ENCODE measurements at places on chromosomes 2 and 18.

- DNase-seq, result no peak
Measured at GRCh38 chr2:134906726-134907125, 11.9 kb upstream of the CCNT2 start.

GRCh38 chr2:187976986-187977333, 314.7 kb upstream of the GULP1 start:
- no peak for DNase-seq

DNA sequence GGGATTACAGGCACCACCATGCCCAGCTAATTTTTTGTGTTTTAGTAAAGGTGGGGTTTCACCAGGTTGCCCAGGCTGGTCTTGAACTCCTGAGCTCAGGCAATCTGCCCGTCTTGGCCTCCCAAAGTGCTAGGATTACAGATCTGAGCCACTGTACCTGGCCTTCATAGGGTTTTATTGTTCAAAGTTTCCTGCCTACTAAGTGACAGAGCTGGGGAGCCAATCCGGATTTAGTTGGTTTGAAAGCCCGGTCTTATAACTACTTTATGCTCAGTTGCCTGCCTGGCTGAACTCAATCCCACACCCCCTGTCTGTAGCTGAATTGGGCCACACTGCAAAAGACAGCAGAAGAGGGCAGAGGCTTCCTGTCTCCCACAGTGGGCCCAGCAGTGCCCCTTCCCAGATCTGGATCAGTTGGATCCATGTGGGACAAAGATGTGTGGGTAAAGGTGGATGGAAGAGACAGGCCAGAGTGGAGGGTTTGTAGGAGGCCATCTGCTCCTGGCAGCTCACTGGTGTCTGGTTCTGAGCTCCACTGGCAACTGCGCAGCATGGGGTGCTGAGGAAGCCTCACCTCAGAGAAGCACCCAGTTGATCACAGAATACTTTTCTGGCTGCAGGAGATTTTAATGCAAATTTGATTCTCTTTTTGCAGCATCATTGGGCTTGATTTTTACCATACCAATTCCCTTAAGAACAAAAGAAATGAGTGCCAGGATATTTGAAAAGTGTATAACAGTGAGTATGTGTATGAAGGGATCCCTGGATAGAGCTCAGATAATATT, 144.9 kb downstream of the DDX1 start:
- no peak for DNase-seq

DNA sequence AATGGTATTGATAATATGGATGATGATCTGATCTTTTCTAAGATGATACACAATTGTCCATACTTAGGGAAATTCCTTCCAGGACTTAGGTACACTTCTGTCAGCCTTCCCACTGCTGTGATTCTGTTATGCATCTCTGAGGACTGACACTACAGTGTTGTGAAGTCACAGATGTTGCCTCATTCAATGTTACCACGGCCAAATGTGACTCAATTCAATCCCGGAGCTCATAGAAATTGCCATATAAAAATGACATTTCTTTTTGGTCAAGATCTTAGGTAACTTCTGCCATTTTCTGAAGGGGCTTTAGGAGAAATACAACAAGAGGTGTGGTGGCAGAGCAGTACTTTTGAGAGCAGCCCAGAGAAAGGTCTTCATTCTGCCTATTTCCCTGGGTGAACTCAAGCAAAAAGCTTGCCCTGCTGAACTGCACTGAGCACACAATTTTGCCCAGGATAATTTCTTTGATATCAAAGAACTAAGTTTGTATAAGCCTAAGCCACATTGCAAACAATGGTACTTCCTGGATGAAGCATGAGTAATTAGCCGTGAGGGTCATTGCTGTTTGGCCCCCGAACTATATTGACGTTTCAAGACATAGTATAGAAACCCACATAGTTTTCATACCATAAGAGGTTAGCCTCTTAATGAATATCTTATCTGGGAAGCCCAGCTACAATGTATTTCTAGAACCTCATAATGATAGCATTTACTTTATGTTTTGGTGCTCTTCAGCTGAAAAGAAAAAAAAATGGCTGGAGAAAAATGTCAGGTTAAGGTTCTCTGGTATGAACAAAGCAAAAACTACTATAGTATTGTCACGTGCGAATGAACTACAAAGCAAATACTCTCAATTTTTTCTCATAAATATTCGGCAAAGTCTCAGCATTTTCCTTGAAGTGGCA, 437.4 kb downstream of the MEIS1 start:
- DNase-seq, result no peak

DNA sequence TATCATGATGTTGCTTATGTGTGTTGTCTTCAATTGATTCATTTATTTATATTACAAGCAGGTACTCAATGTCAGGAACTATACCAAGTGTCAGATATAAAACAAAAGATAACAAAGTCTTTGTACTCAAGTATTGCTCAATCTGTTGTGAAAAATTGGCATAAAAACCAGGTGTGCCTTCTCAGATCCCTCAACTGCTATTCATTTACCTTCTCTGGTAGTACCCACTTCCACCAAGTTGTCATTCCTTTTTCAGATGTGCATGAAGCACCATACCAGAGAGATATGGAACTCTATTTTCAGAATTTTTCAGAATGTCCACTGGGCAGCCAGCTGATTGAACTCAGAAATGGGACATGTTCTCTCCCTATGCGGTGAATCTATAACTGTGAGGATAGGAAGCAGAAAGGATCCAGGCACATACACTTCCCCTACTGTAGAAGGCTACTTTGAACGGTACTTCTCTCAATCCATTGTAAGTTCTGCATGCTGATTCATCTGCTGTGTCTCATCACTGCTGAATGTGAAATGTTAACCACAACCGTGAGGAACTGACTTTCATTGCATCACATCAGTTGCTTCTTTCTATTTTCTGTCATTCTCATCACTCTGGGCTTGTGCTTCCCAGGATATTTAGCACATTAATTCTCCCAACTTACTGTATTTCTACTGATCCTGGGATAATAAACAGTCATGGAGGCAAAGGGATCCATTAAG, 1621.3 kb downstream of the SUCLG1 start:
- DNase-seq, result no peak

- no peak for DNase-seq
Measured at GRCh38 chr2:111703759-111704158, 180.2 kb downstream of the ANAPC1 start.

DNA sequence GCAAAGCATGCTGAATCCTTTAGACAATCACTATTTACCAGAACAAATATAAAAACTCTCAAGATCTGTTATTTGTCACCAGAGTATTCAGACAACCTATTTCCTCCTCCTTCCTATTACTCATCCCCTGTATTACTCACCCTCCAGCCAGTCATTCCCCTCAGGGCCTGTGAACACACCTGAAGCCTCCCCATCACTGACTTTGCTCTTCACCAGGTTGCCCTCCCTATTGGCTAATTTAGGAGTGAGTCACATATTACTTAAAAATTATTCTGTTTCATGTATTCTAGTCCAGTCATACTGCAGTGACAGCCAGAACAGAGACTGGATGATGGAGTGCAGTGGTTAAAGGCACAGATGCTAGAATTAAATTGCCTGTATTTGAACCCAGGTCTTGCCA, 3.7 kb upstream of the ATG16L1 start:
- DNase-seq, result no peak

- no peak for DNase-seq
Measured at GRCh38 chr2:73272270-73272669, 12.0 kb downstream of the FBXO41 start.

- DNase-seq, result no peak
Measured at GRCh38 chr2:216242365-216242764, 129.9 kb downstream of the MARCHF4 start.

DNA sequence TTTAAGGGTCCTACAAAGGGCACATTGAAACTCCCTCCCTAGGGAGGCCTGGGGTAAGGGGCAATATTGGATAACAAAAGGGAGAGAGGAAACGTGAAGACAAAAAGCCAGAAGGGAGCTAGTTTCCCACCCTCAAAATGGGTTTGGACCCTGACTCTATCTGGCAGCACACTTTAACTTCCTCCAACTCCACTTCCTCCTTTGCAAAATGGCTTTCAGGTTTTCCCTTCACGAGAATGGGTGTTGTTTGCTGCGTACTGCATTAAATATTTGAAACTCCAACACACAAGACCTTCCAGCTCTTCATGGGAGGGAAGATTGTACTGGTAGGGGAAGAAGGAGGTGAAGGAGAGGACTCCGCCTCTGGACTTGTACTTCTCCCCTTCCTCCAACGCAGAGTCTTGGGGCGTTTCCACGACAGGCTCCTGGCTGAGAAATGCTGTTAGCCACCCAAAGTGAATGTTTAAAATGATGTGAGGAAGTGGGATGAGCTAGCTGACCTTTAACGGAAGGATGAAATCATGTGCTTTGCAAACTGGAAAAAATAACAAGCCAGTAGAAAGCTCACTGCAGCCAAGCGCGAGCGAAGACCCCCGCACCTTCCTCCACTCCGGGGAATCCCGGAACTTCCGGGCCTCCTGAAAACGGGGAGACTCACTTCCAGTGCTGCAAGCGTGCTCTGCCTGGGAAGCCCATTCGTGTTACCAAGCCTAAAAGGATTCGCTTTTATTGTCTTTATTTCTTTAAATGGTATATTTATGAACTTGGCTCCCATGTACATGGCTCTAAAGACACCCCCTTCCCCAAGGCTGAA, 85.6 kb downstream of the VIT start:
- no peak for DNase-seq

DNA sequence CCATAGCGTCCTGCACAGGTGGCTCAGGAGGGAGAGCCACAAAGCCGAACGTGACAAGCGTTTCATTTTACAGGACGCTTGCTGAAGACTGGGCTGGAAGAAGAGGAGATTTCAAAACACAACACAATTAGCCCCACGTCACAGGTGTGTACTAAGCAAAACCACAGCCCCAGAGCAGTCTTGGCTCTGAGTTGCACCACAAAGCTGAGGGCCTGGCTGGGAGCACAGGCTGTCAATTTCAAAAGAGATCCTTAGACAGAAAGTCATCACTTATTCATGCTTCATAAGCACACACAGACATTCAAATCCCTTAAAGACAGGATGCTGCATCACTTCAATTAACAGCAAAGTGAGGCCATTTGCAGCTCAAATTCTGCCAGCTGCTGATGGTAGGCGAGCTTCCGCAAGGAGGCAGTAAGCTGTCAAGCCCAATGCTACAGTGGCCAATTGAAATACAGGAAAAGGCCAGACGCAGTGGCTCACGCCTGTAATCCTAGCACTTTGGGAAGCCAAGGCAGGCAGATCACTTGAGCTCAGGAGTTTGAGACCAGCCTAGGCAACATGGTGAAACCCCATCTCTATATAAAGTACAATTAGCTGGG, 79.6 kb downstream of the SKA1 start:
- DNase-seq, result peak; percentile 28

- DNase-seq, result peak; percentile 55
Measured at GRCh38 chr18:63979409-63979920, 9.6 kb downstream of the SERPINB8 start.

DNA sequence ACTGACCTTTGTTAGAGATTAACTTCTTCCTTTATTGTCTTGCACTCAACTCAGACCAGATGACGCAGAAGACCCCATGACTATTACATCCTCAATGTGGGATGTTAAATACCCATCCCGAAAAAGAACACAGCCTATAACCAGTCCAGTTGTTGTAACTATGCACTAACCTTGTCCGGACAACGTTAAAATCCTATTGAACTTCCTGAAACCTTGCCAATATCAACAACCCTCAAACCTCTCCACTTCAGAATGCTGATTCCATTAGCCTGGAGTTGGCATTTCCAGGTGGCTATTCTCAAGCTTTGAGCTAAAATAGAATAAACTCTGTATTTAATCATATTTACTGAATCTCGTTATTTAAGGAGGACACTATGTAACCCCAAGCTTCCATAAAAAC, 13.6 kb downstream of the NMS start:
- DNase-seq, result no peak

GRCh38 chr2:230738391-230738811, 25.8 kb downstream of the CAB39 start:
- DNase-seq, result no peak

DNA sequence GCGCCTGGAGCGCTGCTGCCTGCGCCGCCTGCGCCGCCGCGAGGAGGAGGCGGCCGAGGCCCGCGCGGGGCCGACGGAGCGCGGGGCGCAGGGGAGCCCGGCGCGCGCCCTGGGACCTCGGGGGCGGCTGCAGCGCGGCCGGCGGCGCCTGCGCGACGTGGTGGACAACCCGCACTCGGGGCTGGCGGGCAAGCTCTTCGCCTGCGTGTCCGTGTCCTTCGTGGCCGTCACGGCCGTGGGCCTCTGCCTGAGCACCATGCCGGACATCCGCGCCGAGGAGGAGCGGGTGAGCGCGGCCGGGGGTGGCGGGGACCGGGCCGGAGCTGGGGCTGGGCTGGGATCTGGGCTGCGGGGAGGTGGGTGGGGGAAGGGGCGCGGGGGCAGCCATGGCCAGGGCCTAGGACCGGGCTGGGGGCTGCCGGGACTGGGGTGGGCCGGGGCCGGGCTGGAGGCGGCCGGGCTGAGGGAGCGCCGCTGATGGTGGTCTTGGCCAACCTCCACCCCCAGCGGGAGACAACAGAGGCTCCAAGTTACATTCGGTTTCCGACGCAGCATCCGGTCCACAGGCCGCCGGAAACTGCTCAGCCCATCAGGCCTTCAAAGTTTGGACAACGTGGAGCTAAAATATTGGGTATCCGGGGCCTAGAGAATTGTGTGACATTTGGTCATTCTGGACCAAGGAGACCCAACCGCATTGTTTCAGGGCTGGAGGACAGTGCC, 66.4 kb downstream of the KCNG2 start:
- DNase-seq, result no peak

DNA sequence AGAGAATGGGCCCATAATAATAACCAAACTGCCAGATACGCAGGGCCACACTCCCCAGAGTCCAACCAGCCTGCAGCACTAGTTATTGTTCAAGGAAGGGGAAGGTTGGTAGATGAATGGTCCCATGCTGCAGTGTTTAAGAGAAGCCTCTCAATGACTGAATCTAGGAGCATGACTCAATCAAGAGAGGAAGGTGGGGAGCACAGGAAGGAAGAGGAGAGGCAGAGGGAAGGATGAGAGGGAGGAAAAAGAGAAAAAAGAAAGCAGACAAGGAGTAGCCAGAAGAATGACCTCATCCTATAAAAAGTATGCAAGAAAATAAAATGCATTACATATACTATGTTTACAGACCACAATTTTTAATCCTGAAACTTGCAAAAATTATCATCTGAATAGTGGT, 174.5 kb downstream of the TCF4 start:
- DNase-seq, result no peak

DNA sequence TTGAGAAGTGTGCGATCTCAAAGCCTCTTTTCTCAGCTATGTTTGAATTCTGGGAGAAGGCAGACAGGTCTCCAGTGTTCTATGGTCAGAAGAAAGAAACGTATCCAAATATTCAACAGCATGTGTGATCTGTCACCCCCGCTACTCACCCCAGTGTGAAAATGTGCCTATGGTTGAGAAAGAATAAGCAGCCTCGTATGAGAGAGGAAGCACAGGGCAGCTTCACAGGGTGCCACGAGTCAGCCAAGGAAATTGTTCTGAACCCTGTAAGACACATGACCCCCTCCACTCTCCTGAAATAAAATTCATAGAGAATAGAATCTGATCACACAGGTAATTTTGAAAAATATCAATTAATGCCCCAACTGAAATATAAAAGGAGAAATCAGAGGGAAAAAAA, 8.0 kb upstream of the SF3B1 start:
- no peak for DNase-seq

- no peak for DNase-seq
Measured at GRCh38 chr18:79275992-79276391, 119.7 kb upstream of the NFATC1 start.

- DNase-seq, result no peak
Measured at GRCh38 chr2:218194880-218195279, 22.1 kb upstream of the ARPC2 start.

- no peak for DNase-seq
Measured at GRCh38 chr2:153311432-153311831, 167.1 kb downstream of the RPRM start.

GRCh38 chr2:218960309-218961165, 1.1 kb downstream of the CDK5R2 start:
- no peak for DNase-seq

- no peak for DNase-seq
Measured at GRCh38 chr2:157822993-157823392, 53.1 kb downstream of the ACVR1 start.

Measured in WTC11 (cell line).